IPS DF 6.9 (cell line): ENCODE measurements at places on chromosomes 1 and 21.

DNA sequence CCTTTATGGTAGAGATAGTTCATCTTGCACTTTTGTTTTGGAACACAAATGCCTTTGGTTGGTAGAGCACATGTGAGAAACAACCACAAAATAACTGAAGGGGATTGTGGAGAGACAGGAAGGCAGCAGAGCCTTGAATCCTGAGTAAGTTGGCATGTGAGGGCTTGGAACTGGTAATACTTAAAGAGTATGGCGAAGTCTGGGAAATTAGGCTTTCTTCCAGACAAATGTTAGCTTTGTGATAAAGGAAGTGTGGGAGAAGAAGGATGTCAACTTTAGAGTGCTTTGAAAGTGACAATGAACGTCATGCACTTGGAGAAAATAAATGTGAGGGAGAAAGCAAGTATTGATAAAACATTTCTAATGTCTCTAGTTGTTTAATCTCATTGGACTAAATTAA, 476.3 kb upstream of the ZRANB2 start:
- no peaks in the 10 kb centered on the region for H3K36me3 ChIP-seq
- no peaks in the 10 kb centered on the region for H3K4me1 ChIP-seq
- no peak overlapping the region for H3K4me3 ChIP-seq

GRCh38 chr1:157878059-157878458, 36.5 kb upstream of the CD5L start:
- no peaks in the 10 kb centered on the region for H3K36me3 ChIP-seq
- H3K4me1 ChIP-seq, result no peaks in the 10 kb centered on the region
- no peak overlapping the region for H3K4me3 ChIP-seq
- H3K27me3 ChIP-seq, result no peaks in the 10 kb centered on the region

DNA sequence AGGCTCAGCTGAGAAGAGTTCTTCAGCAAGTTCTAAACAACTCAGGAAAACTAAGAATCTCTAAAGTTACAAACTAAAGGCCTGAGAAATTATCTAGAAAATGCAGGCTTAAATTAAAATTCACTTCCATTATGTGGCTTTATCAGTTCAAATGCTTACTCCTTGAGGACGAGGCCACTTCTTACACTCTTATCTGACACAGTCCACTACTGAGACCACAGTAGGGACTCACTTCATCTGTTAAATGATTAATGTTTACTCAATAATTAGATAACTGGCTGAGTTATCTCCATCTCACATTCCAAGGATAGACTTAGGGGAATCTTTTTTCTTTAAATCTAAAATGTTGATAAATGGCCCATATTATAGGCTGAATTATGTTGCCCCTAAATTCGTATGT, 1.6 kb downstream of the C1orf141 start:
- no peaks in the 10 kb centered on the region for H3K4me1 ChIP-seq
- H3K4me3 ChIP-seq, result no peak overlapping the region
- no peaks in the 10 kb centered on the region for H3K27me3 ChIP-seq
- no peaks in the 10 kb centered on the region for H3K36me3 ChIP-seq

DNA sequence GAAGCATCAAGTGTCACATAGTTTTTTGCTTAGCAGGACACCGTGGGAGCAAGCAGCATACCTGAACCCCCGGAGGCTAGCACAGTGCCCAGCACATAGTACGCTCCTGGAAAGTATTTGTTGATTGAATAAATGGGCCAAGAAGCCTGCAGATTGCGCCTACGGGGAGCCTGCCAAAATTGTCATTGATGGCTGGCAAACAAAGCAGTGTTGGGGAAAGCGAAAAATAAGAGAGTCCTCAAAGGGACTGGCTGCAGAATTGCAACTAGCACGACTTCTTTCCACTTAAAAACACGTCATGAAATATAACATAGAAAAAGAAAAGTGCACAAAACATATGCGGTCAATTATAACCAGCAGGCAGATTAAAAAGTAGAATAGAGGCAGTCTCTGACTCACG, 125.2 kb upstream of the GALNT2 start:
- H3K4me3 ChIP-seq, result no peak overlapping the region
- H3K27ac ChIP-seq, result no peak overlapping the region
- H3K36me3 ChIP-seq, result no peaks in the 10 kb centered on the region
- H3K27me3 ChIP-seq, result no peaks in the 10 kb centered on the region
- no peak for DNase-seq
